ENCODE measurements at places on chromosomes 13 and 19.
A peak's percentile ranks its signal among the peaks of the same experiment; 100 is the strongest.

- no peak for DNase-seq
Observed at GRCh38 chr13:70534466-70534865, 426.2 kb upstream of the KLHL1 start.

GRCh38 chr13:110326263-110326904 is 19.3 kb downstream of the COL4A2 start:
- peak; percentile 75 for DNase-seq

DNA sequence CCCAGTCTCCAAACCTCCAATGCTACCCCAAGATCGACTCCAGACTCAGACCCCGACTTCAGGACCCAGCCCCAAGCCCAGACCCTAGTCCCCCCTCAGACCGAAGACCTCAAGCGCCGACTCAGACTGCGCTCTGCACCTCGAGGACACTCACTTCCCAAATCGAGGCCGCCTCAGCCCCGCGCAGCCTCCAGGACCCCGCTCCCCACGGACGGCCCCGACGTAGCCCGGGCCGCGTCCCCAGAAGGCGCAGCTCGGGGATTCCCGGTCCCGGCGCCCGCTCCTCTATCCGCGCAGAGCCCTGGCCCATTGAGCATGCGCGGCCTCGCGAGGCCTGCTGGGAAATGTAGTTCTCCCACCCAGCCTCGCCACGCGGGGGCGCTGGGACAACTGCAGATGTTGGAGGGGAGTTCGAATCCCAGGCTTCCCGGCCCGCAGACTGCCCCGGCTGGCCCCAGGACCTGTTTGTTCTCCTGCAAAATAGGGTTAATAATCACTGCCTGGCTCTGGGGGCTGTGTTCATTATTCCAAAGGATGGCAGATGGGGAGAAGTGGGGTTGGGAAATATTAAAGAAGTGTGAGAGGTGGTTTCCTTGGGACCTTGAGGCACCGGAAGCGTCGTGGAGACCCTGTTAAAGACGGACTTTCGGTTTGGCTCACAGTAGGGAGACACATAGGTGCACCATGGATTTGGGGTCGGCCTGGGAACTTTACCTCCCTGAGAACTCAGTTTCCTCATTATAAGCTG is at the start of gene APBA3:
APBA3 (minus strand) TSS at position 311 of the 748 bp plus-strand sequence. CDS start 1,428 bp downstream, outside the sequence.
- peak; percentile 93 for DNase-seq

- peak; percentile 68 for DNase-seq
Observed at GRCh38 chr13:93243375-93244063, 16.9 kb downstream of the GPC6 start.

DNA sequence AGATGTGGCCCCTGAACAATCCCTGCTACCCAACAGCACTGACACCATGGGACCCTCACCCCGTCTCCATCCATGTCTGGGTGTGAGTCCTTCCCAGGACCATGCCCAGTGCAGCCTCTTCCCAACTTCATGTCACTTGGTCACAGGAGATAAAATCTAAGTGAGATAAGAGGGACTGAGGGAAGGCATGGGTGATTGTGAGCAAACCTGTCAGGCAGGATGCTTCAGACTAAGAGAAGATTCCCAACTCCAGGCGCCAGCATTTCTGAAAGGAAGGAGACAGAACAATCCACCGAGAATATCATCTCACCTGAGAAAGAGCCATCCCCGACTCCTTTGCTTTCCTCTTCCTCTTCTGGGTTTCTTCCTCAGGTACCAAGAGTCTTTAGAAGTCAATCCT is 7.5 kb downstream of the ZNF320 start:
- no peak for DNase-seq

DNA sequence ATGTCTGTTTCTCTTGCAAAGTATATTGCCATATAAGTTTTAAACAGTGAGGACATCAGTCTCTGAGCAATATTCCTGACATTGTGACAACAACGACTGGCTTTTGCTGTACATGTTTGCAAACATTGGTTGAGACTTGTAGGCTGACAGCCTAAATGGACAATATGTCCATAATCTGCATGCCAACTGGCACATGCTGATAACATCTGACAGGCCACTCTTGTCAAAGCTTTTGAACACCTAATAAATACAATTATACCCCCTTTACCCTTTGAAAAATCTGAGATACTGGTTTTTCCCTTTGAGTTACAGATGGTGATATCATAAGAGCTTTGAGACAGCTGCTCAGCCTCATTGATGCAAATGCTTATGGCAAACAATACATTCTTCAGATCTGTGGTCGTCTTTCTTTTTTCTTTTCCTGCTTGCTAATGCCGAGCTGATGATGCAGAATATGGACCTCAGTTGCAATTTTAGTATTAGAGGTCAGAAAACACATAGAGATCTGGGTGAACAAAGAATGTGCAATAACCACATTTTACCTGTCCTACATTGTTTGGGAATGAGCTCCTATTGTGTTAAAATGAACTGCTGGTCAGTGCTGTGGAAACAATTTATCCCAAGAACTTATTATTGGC is 114.9 kb downstream of the RFC3 start:
- DNase-seq: no peak

DNA sequence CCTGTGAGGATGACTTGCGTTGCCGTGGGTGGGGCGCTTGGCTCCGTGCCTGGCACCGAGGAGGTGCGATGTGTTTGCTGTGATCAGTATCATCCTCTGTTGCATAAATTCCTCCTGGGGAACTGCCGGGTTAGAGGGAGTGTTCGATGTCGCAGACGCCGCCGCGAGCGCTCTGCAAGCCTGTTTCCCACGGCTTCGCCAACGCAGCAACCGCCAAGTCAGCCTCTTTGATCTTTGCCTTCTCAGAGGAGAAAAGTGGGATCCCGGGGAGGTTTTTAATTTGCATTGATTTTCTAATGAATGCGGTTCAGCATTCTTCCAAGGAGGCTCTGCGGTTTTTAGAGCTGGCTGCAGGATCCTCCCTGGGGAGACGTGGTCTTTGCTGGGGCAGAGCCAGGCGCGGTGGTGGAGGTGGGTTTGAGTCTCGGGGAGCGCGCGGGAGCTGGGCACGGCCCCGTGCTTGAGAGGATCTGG is 7.6 kb downstream of the GPR32 start:
- peak; percentile 22 for DNase-seq

GRCh38 chr13:100547791-100548201 is 40.8 kb downstream of the GGACT start:
- DNase-seq: peak; percentile 34

DNA sequence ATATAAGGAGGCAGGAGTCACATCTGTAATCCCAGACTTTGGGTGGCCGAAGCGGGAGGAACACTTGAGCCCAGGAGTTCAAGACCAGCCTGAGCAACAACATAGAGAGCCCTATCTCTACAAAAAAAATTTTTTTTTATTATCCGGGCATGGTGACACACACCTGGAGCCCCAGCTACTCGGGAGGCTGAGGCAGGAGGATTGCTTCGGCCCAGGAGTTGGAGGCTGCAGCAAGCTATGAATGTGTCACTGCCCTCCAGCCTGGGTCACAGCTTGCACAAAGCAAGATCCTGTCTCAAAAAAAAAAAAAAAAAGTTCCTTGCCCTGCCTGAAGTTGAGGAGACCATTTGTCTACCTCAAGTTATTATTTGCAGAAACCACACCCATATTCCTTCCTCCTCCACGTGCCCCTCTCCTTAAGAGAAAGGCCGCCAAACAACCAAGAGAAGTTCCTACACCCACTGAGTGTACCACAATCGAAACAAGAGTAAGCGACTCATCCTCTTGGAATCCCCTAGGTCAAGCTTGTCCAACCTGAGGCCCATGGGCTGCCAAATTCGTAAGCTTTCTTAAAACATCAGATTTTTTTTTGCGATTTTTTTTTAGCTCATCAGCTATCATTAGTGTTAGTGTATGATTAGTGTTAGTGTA is 2.2 kb downstream of the ABCC4 start:
- no peak for DNase-seq

GRCh38 chr19:42154471-42155323 is 22.5 kb upstream of the POU2F2 start:
- no peak for DNase-seq

All from myocyte (in vitro differentiated cells).